ENCODE measurements at places on chromosomes 1 and 21.

- DNase-seq: no peak
Measured at GRCh38 chr1:243505986-243506689, 250.3 kb downstream of the SDCCAG8 start.

GRCh38 chr1:169326261-169326955 lies 41.2 kb downstream of the NME7 start:
- DNase-seq: no peak

- DNase-seq: no peak
Measured at GRCh38 chr1:203638103-203638475, 11.5 kb downstream of the ATP2B4 start.

- no peak for DNase-seq
Measured at GRCh38 chr1:17135530-17135929, 16.3 kb upstream of the PADI2 start.

DNA sequence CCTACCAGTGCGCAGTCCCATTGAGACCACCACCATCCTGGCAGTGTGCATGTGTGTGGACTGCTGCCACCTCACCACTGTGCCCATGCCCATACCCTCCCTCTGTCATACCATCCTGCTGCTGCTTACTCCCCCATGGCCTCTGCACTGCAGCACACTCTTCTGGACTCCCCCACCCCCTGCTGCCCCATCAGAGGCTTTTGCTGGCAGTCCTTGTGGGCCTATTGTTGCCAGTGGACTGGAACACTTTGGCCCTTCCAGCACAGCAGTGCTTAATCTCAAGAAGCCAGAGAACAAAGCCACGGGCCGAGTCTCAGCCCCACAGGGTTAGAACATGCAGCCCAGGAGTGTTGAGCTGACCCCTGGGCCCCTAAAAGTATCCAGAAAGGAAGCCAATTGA lies 41.9 kb upstream of the IVNS1ABP start:
- DNase-seq: no peak

DNA sequence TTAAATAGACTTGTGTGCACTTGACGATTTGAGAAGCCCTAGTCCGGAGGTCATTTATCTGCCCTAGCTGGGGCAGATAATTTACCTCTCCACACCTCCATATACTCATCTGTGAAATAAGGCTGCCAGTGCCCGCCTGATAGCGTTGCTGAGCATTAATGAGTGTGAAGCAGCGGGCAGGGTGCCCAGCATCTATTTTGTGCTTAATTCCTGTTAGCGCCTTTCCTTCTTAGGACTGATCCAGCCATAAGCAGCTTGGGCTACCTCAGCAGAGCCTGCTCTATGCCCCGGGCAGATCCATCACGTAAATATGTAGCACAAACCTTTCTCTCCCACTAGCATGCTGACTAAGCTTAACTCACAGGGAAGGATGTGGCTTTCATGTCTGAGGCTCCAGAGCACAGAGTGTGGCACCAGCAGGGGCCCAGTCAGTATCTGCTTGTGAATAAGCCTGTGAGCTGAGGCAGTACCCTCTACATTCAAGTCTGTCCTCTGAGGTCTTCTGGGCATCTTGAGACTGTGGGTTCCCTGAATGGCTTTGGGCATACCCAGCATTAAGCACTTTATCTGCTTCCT lies 21.5 kb upstream of the RNF187 start:
- no peak for DNase-seq

- DNase-seq: no peak
Measured at GRCh38 chr1:59446257-59446901, 149.5 kb downstream of the FGGY start.

DNA sequence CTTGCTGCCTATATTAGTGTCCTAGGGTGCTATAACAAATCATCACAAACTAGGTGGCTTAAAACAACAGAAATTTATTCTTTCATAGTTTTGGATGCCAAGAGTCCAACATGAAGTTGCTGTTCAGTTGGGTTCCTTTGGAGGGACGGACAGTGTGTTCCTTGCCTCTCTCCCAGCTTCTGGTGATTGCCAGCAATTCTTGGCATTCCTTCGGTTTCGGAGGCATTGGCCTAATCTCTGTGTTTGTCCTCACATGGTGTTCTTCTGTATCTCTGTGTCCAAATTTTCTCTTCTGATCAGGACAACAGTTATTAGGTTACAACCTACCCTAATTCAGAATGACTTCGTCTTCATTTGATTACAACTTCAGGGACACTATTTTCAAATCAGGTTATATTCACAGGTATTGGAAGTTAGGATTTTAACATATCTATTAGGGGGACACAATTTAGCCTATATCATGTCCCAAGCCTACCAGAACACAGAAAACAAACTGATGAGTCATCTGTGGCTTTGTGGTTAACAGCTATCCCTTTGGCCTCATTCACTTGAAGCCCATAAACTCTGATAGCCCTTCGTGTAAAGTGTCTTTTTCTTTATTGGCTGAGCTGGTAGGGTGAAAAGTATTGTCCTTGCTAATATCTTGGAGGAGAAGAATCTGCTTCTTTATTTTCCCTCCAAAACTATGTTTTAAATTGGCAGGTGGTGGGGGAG lies 83.2 kb upstream of the PAPPA2 start:
- no peak for DNase-seq

GRCh38 chr1:198290089-198290683 lies 133.4 kb downstream of the NEK7 start:
- DNase-seq: no peak

GRCh38 chr1:221089273-221089672 lies 210.0 kb downstream of the HLX start:
- DNase-seq: no peak

GRCh38 chr1:54867717-54868057 lies 19.3 kb downstream of the DHCR24 start:
- DNase-seq: no peak

- no peak for DNase-seq
Measured at GRCh38 chr21:45032332-45032731, 42.0 kb upstream of the ADARB1 start.

DNA sequence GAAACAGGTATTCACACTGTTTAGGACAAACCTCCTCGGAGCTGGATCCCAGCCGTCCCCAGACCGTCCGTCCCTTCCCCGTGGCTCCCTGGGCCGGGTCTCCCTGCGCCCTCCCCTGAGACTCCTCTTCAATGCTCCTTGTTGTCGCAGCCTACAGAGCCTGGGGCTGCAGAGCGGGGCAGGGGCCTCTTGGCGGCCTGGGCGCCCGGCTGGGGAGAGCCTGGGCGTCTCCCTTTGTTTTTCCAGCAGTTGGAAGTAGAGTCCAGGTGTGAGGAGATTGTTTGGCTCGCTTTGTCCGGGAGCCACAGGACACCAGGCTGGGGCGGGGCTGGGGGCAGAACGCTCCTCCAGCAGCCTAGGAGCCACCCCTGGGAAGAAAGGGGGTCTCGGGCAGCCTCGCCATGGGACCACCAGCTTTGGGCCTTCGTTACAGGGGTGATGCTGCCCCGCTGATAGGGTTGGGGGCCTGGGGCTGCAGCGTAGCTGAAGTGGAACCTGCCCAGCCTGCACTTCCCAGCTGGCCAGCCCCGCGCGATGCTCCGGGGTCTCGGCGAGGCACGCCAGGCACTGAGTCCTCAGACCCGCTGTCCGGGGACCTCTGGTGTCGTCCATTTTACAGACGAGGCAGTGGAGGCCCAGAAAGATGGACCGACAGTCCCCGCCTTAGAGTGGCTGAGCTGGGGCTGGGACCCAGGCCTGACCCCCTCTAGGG lies 66.9 kb downstream of the PRDM16 start:
- DNase-seq: no peak

DNA sequence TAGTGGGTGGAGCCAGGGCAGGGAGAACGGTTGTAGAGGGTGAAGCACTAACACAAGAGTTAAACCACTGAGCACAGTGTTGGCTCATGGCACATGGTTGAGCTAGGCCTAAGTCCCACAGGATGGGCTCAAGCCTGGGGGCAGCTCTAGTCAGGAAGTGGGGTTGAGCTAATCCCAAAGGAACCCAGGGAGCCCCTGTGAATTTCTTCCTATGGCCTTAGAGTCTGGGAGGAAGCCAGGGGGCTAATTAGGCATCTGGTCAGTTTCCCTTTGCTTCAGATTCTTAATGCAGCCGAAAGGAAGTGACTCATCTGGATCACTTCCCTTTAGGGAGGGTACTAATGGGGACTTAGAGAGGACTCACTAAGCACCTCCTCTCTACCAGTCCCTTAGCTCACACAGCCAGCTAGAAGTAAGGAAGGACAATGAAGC lies 10.1 kb downstream of the CFAP45 start:
- no peak for DNase-seq

All from substantia nigra (tissue), 51 donors.